ENCODE measurements at places on chromosomes 1 and 21.
A peak's percentile ranks its signal among the peaks of the same experiment; 100 is the strongest.

GRCh38 chr1:25458541-25459298 lies 28.0 kb downstream of the MACO1 start:
- DNase-seq, result no peak

DNA sequence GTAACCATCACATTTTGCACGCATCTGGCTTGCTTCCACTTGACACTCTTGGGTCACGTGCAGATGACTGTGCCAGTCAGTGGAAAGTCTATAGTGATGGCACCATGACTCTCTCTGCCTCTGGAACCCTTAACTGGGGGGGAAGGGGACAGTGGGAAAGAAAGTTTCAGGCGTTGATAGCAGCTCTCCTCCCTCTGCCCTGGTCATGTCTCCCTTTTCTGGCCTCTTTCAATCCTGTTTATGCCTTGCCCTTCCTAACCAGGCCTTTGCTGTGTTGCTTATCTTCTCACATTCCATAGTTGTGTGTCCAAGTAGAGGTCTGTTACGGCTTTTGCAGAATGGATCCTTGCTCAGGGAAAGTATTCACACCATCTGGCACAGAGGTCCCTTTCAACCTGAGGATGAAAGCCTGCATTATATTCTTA lies 93.5 kb downstream of the NRDC start:
- no peak for DNase-seq

- no peak for DNase-seq
Observed at GRCh38 chr1:229553621-229554130, 4.8 kb downstream of the ABCB10 start.

- DNase-seq, result no peak
Observed at GRCh38 chr1:168476588-168477385, 67.0 kb downstream of the XCL2 start.

DNA sequence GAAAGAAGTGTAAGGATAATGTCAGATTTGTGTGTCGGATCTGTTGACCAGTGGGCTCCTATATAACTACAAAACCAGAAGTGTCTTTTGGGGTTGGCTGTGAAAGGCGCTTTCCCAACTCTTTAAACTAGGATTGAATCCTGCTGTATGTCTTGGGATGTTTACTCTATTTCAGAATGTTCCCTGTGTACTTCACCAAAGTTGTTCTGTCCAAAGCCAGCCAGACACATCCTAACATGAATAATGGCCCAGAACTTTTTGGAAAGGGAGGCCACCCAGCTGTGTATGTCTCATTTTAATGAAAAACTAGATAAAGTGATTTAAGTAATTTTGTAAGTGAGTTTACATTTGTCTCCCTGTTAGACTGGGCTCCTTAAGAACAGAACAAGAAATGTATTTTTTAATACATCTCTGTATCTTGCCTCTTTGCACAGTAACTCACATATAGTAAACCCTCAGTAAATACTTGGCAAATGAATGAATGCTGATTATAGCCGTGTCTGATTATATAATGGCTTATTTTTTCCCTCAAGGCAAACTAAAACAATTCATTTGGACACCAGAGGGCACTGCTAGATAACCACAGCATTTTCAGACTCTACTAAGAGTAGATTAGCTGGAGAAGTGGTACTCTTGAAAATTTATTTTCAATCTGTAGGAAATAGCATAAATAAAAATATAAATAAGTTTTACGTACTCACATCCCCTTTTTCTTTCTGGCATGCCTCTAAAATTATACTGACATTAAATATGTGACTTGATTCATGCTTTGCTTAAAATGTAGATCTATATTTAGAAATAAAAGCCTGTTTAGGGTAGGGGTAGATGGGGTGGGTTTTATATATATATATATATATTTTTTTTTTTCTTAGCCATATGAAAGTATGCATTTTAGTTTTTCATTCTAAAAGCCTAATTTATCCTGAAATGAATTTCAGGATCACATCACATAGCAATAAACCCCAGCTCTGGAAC lies 23.8 kb downstream of the TSEN15 start:
- DNase-seq, result no peak

- no peak for DNase-seq
Observed at GRCh38 chr1:6224718-6225117, 11.0 kb downstream of the ICMT start.

GRCh38 chr1:168136709-168137514 lies at the start of gene GPR161:
Gene GPR161, minus strand, starts transcription at chr1:168136930. Its CDS starts 32,080 bp downstream, at chr1:168104850.
- peak; percentile 24 for DNase-seq

DNA sequence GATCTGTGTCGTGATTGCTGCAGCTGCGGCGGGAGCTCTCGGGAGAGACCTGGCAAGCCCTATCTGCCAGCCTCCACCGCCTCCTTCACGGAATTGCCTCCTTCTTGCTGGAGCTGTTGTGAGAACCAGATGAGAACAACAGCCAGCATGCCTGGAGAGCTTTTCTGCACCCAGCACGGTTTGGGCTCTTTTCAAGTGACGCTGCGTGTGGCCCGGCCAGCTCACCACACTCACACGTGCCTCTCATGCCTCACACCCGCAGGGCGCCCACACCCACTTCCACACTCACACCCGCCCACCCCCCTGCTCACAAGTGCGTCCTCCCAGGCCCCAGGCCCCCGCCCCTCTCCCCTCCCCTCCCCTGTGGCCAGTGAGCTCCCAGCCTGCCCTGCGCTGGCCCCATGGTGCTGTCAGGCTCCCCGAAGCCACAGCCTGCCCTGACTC lies 135.7 kb upstream of the RUNX3 start:
- no peak for DNase-seq

GRCh38 chr1:64363111-64363510 lies 106.8 kb upstream of the CACHD1 start:
- DNase-seq, result no peak

DNA sequence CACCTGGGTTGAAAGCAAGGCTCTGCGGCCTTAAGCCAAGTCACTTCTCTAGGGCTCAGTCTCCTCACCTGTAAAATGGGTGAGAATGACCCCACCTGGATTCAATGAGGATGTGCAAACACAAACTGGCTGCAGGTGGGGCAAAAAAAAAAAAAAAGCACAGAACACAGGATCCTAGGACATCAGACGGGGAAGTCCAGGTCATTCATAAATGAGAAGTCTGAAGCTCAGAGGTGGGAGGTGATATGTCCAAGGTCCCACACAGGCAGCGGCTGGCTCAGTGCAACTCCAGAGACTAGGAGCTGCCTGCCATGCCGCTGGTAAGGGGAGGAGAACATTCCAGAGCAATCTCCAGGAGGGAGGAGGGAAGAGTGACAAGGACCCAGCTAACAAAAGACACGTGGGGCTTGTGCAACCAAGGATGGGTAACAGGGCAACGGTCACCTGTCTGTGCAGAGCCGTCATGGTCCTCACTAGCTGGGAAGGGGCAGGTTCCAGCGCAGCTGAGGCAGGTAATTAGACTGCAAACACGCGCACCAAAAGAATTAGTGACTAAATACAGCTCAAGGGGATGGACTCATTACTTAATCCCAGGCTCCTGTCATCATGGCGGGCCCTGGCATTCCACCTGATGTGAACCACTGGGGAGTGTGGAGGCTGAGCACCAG lies 19.5 kb downstream of the IFFO2 start:
- no peak for DNase-seq

DNA sequence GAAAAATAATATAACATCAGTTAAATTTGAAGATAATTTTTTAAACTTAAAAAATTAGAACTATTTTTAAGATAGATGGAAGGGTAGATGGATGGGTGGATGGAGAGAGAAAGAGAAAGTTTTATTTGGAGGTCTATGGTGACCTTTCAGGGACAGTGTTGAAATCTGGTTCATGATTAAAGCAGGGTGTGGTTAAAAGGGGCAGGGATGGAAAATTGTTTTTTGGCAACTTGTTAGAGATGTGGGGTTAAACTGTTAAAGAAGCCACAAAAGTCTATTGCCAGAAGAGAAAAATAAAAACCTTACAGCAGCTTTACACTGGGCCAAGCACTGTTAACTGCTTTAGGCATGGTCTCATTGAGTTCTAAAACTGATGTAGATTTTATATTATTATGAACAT lies 134.9 kb upstream of the GORAB start:
- no peak for DNase-seq

DNA sequence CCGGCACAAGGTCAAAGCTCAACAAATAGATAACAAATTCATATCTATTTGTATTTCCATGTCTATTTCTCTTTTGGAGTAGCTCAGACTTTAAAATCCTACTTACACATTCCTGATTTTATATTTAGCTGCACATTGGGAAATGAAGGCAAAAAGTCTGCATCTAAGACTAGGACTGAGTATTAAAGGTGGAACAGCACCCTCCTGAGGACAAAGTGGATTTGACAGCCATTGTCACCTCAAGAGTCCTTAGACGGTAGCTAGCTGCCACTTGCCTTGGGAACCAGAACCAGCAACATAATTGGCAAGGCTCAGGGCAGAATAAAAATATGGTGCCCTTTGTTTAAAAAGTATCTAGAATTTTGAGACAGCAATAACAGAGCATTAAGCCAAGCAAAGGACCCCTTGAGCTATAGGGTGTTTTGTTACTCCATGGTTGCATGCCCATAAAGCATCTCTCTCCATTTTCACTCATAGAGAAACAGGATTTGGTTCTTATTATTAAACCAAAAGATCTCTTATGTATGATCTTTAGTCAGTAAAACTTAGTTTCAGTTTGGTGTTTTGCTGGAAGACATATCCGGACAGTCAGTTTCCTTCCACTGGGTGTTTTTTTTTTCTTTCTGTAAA lies 30.0 kb upstream of the SGIP1 start:
- DNase-seq, result peak; percentile 49

DNA sequence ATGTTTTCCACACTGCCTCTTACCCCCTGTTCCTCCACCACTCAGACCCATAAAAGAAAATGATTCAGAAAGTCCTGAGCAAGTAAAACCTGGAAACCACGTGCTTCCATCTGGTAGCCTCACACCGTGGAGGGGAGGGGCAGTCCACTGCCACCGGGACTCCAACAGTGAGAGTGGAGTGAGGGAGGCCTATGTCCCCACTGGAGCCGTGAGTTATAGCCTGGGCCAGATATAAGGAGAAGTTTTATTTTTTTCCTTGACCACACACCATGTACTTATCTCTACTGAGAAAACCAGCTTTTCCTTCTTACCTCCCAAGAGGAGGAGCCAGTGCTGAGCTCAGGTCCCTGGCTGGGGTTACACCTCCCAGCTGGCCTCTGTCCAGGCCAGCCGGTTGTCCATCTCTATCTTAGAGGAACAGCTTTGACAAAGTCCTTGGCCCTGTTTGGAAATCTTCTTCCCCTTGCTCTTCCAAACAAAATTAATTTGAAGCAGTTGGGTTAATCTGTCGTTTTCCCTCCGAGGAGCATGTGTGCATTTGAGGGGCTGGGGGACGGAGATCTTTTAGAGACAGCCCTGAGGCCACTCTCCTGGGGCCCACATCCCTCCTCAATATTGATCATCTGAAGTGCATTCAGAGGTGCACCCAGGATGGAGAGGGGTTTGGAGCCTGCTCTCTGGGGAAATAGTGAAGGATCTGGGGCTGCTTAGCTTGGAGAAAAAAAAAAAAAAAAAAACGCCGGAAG lies 49.1 kb upstream of the SERBP1 start:
- peak; percentile 17 for DNase-seq

DNA sequence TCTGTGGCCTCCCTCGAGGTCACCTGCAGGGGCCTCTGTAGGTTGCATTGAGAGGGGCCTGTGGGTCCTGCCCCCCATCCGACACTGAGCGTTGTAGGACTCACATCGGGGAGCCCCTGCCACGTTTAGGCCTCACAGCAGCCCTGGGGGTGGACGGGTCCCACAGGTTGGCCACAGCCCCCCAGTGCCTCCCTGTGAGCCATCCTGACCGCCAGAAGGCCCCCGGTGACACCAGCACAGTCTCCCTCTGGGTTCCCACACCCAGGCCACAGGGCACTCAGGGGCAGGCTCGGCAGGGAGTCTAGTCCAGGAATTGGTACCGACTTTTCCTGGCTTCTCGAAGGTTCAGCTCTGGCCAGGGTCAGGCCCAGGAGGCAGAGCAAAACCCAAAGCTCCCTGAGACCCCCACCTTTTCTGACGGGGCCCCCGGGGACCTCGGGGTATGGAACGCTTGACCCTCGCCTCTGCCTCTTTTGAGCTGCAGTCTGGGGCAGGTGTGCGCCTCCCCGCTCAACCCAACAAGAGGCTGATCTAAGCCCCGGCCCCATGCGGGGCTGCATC lies 13.9 kb upstream of the POFUT2 start:
- DNase-seq, result no peak

GRCh38 chr1:36349839-36350238 lies 26.4 kb upstream of the EVA1B start:
- DNase-seq, result no peak

GRCh38 chr1:32983020-32983419 lies 18.4 kb upstream of the RNF19B start:
- DNase-seq, result no peak

- DNase-seq, result no peak
Observed at GRCh38 chr1:172473302-172473701, 29.4 kb upstream of the PIGC start.

- no peak for DNase-seq
Observed at GRCh38 chr1:41856944-41857285, 61.8 kb downstream of the HIVEP3 start.

DNA sequence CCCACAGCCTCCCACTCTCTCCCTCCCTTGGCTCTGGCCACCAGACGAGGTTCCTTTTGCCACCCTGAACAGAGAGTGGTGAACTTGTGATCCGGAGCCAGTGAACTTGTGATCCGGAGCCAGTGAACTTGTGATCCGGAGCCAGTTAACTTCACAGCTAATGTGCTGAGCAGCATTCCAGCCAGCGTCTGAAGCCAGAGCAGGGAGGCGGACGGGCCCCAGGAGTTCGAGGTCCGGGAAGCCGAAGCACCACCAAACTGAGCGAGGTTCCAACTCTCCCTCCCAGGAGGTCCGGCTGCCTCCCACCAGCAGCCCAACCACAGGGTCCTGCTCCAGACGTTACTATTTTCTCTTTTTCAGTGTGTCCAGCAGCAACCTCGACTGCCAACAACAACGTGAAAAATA lies 85.8 kb downstream of the SYF2 start:
- no peak for DNase-seq

DNA sequence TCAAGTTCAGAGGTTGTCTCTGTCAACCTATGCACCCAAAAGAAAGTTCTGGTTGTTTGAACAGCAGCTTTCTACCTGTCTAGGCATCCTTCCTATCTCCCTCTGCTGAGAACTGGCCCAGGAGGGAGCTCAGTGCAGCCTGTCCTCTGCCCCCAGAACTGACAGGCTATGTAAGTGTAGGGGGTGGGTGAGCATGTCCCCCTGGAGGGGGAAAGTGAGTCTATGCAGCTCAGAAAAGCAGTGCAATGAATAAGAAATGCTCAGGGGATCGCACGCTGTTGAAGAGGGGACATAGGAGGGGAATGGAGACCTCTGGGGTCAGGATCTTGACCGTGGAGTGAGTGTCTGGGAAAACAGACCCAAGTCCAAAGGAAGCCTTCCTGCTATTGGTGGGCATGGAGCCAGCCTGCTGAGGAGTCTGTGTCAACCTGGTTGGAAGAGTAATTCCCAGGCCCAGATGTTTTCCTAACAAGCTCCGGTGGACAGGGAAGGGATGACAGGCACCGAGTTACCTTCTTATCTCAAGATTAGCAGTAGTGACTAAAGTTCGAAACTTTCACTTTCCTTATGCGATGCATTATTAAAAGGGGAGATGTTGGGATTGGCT lies 26.1 kb upstream of the FHAD1 start:
- DNase-seq, result no peak

DNA sequence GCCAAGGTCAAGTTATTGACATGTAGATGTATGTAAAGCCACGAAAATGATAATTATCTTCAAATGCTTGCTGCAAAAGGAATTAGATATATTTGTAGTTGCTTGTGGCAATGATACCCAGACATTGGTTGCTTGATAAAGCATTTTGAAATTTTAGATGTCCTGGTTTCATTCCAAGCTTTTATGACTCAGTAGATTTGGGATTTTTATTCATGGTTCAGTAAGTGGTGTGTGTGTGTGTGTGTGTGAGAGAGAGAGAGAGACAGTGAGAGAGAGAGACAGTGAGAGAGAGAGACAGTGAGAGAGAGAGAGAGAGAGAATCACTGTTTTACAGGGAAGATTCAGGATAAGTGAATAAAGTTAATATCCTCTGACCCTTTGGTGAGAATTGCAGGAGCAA lies 498.2 kb upstream of the C1orf87 start:
- DNase-seq, result no peak
